ENCODE measurements at places on chromosomes 11 and 22.

GRCh38 chr22:47552541-47553205 lies 790.2 kb downstream of the TBC1D22A start:
- no peak for DNase-seq

DNA sequence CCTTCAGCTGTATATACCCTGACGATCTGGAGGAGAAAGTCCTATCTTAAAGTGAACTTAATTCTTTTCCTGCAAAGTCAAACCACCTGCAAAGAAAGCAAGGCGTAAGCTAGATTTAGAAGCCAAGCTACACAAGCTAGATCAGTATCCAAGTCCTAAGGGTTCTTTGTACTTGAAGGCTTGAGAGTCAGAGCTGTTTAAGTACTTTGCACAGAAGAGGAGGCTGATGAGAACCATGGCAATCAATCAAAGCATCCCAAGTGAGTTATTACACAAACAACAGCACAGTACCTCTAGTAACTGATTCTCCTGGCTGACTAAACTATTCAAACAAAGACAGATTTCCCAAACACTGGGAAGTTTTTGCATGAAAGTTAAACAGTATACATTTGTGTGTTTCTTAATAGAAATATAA lies 1.9 kb downstream of the CDON start:
- no peak for DNase-seq

DNA sequence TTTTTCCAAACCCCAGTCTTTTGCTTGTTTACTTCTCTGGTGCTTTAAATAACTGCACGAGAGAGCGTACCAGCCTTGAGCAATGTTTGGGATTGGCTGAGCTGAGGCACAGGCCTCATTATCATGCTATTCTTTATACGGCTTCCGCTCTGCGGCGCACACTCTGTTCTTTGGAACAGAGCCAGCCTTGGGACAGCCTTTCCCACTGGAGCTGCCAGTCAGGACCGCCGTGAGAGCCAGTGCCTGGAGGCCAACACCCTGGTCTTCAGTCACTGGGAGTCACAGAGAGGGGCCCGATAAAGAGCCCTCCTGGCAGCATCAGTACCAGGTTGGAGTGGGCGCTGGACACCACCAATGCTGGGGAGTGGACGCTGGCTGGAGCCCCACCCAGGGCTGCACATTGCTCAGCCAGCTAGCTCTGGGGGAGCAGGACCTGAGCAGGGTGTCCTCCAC lies 125.6 kb downstream of the BCR start:
- DNase-seq, result peak; percentile 45

GRCh38 chr11:7844521-7844920 lies 47.8 kb upstream of the OR5P2 start:
- DNase-seq, result no peak

- no peak for DNase-seq
Observed at GRCh38 chr11:103659743-103660142, 376.7 kb upstream of the DDI1 start.

GRCh38 chr11:132466983-132467382 lies 1065.3 kb downstream of the OPCML start:
- DNase-seq, result no peak

DNA sequence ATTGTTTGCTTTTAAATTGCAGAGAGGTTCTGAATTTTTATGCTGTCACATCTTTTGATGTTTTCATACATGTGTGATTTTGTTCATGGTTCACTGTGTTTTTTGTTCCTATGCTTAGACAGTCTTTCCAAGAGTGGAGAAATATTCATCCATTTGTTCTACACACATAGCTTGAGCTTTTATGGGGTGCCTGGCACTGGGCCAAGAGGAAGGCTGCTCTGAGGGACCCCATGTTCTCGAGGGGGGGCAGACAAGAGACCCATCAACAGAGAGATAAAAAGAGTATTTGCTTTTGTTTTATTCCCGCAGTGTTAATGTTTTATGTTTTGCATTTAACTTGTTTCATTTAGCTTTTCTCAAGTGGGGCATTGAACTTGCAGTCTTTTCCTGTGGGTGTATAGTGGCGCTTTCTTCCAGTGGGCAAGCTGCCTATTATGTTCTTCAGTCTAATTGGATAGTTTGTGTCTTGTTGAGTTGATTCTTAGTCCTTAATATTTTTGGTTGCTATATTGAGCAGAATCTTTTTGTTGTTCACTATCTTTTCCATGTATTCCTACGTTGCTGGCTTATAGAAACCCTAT lies 57.7 kb downstream of the CABIN1 start:
- DNase-seq, result no peak

DNA sequence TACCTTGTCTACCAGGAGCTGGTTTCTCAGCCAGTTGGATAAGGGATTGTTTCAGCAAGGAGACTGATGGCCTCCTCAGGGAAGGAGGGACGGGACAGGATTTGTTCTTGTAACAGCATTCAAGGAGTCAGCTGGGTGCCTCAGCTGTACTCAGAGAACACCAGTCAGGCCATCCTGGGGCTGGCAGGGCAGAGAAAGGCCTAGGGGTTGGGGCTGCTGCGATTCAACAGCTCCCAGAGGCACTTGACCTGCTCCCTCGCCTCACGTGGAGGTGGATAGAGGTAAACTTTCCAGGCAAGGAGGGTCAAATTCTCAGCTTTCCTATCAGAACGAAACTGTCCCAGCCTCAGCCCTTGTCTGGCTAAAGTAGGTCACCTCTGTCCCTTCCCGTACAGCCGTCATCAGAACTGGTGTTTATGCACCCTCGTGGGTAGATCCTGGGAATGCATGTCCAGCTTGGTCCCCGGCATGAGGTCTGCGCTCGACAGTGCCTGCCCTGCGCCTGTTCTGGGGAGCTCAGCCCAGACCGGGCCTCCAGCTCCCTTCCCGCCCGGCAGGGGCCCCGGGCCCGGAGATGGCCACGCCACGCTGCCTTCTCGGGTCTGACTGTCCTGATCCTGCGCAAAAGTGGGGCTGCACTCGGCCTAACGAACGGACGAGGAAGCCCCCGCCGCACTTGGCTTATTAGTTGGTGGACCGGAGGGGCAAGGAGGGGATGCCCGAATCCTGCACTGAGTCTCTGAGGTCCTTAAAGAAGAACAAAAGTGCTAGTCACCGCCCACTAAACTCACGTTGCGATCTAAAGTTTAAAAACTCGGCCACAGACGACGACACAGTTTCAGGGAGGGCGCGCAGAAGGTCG lies 762 bp upstream of the CCDC134 start:
- DNase-seq, result no peak

DNA sequence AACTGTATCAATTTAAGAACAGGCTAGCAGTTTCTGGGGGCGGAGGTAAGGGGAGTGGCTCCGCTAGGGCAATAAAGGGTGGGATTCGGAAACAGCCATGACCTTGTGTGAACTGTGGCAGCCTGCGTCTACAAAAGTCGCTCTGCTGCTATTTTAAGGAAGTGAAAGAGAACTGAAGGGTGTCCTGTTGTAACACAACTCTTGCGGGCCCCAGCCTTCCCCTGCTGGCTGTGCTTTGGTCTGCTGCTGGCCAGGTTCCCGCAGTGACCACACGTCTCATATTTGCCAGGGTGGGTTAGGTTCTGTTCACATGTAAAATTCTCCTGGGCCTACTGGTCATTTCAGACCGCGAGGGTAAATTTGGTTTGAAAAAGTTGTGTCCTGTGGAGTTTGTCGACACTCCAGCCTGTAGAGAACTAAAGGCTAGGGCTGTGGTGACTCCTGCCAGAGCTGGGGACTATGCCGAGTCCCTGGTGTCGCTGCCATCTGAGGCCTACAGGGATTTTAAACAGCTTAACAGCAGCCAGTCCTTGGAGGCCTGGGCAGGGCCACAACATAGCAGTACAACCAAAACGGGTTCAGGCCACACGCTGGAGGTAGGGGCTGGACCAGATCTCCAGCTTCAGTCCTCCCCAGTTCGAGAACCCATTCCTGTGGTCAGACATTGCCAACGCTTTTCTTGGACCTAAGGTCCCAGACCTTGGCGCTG lies 1.1 kb upstream of the PPFIBP2 start:
- no peak for DNase-seq

DNA sequence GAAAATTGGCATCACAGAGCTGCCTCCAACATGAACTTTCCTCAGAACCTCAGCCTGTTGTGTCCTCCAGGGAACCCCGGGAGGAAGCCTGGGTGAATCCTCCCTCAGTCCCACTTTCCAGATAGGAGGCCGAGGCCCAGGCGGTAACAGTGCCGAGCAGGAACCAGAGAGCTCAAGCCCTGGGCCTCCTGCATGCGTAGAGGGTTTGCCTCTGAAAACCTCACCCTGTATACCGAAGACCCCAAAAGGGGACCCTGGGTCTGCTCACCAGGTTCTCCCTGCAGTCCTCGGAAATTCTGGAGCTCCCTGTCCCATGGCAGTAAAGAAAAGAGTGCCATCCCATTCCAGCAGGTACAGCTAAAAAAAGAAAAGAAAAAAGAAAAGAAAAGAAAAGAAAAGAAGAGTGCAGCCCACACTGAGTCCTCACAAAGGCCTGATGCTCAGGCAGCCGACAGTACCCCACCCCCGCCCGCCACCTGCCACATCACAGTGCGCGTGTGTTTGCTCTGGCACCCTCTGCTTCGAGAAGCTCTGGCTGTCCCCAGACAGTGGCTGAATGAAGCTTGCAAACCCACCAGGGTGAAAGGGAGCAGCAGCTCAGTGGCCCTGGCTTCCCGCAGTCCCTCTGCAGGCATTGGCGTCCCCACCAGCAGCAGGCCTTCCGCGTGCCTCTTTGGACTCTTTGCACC lies 28.4 kb upstream of the FADD start:
- DNase-seq, result no peak

DNA sequence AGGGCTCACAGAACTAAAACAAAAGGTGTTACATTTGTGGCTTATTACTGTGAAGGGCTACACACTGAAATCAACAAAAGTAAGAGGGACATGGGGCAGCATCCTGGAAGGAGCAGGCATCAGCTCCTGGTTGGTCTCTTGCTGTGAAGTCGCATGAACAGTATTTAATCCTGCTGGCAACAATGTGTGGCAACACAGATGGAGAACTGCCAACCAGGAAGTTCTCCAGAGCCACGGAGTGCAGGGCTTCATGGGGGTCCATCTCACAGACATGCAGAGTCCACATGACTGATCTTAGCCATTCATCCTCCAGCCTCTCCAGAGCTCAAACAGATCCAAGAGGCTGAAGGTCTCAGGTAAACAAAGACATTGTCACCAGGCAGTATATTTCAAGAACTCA lies 32.8 kb upstream of the FGF3 start:
- DNase-seq, result no peak

GRCh38 chr11:45412521-45412920 lies 126.4 kb upstream of the SYT13 start:
- DNase-seq, result no peak

- no peak for DNase-seq
Observed at GRCh38 chr11:4164884-4165590, 70.4 kb downstream of the RRM1 start.

GRCh38 chr11:64888729-64889511 lies 10.5 kb upstream of the EHD1 start:
- DNase-seq, result no peak

DNA sequence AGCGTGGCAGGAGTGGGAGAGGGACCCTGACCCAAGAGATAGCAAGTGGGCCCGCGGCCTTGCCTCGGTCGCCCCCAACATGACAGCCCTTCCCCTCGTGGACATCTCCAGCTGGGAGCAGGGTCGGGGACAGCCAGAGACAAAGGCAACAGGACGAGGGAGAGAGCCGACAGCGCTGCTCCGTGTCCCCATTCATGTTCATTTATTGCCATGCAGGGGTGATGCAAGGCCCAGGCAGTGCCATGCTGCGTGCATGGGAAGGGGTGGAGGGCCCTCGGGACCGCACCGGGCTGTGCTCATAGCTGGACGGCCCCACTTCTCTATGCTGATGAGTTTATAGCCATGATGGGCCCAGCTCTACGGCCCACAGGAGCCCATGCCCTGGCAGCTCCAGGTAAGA lies 12.7 kb downstream of the MRPL23 start:
- DNase-seq, result no peak

DNA sequence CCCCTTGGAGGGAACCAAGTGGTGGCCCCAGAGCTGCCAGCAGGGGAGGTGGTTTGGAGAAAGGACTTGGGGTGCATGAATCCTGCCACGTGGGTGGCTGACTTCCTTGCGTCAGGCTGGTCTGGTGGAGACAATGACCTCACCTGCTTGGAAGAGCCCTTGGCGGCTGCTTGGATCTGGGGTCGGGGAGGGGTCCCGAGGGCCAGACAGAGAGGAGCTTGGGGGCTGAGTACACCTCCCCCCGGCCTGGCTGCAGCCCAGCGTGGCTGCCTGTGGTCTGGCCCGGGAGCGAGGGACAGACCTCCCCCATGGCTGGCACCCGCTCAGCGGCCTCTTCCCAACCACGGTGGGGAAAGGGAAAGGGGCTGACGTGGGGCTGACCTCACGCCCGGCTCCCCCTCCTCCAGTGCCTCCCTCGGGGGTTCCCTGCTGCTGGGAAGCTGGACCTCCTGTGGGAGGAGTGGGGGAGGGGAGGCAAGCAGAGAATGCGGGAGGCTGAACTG lies 13.8 kb downstream of the LIF start:
- no peak for DNase-seq

DNA sequence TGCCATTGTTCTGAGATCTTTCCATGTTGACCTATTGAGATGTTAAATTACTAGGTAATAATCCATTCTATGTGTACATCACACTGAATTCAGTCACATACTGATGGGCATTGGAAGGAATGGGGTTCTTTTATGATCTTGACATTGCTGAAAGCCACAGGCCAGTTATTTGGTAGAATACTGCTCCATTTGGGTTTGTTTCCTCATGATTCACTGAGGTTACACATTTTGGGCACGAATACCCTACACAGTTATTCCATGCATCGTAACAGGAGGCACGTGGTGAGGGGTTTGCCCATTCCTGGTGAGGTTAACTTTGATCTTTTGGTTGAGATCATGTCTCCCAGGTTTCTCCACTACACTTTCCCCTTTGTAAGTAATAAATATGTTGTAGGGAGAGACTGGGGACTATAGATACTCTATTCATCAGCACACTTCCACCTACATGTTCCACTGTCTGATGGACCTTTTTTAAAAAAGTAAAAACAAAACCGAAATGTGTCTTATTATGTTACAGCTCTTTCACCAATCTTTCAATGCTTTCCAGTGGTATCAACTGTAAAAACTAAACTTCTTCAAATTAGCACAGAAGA lies 12.0 kb upstream of the FOLR1 start:
- DNase-seq, result no peak

GRCh38 chr11:125470355-125470754 lies 25.7 kb downstream of the FEZ1 start:
- no peak for DNase-seq
